C1 segment of cervical spinal cord (tissue), 14 donors: ENCODE measurements at places on chromosomes 5 and 9.

- DNase-seq = no peak
Observed at GRCh38 chr9:133821601-133822429, 83.7 kb upstream of the SARDH start.

DNA sequence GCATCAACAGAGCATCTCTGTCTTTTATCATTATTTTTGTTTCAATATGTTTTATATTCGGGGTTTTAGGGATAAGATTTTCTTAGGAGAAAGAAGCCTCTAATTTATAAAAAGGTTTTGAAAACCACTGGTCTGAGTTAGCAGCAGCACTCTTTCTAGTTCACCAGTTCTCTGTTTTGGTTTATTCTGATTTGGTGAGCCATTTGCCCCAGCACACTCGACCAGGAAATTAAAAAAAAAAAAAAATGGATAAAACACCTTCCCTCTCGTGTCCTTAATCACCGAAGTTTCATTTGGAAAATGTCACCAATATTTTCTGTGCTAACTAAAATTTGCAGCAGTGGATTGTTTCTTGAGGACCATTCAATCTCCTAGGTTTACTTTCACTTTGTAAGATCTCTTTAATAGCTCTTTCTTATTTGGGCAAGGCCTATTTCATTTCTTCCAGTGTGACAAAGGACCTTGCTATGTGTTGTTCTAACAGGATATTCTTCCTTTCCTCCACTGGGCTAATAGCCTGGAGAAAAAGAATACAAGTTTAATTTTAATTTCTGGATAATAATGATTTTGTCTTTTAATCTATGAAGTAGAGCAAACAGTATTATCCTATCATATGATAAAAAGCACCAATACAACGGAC is 57.8 kb upstream of the ANXA1 start:
- no peak for DNase-seq

GRCh38 chr5:151523335-151523734 is 67.8 kb downstream of the FAT2 start:
- DNase-seq = no peak

GRCh38 chr9:16230731-16231130 is 639.7 kb downstream of the BNC2 start:
- no peak for DNase-seq

- DNase-seq = no peak
Observed at GRCh38 chr5:91141642-91142041, 241.5 kb downstream of the ARRDC3 start.

- DNase-seq = no peak
Observed at GRCh38 chr5:112886975-112887374, 25.9 kb downstream of the SRP19 start.

DNA sequence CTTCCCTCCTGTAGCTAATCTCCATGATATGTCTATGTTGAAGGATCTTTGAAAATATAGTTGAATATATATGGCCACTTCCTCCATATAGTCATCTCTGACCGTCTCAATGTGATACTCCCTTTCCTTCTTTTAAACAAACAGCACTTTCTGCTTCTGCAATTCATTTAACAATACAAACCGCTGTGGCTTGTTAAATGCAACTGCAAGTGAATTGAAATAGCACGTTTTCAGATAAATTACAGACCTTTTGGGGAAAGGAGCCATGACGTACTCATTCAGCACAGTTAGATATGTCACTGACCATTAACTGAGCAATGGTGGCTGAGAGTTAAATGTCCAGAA is 82.5 kb downstream of the FBXO38 start:
- DNase-seq = no peak

GRCh38 chr9:137023583-137023991 is 4.5 kb downstream of the ABCA2 start:
- DNase-seq = no peak

GRCh38 chr9:135523521-135524129 is 2.4 kb downstream of the LCN1 start:
- no peak for DNase-seq

GRCh38 chr5:145948921-145949320 is 12.5 kb downstream of the SH3RF2 start:
- DNase-seq = no peak

GRCh38 chr5:59621477-59621876 is 272.0 kb downstream of the PDE4D start:
- no peak for DNase-seq

DNA sequence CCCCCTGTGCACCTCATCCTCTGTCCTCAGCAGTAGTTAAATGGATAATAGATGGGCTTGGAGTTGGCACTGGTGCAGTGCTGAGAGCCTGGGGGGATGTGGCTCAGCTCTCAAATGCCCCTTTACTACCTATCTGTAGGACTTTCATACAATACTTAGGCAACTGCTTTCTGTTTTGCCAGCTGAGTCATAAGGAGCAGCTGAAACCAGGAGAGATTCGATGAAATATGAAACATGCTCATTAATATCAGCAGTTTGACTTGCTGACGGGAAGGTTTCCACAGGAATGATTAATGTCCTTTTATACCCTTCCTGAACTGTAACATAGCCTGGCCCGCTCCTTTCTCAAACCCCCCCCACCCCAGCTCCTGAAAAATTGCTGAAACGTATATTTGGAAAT is 142.6 kb downstream of the SAXO1 start:
- no peak for DNase-seq

GRCh38 chr9:2634818-2635217 is 13.2 kb downstream of the VLDLR start:
- DNase-seq = no peak

DNA sequence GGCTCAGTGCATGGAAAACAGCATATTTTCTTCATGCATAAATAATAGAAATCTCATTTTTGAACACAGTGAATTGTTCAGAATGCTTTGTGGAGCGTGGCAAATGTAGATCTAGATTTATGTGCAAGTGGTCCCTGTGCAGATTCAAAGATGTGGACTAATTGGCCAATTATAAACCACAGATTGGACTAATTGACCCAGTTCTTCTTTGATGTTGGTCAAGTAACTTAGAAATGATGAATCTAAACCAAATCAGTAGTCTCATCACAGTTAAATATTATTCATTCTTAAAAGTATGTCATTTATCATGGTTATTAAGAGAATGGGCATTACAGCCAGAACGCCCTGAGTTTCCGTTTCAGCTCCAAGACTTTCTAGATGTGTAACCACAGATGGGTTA is 11.7 kb upstream of the PDE4D start:
- no peak for DNase-seq

- DNase-seq = no peak
Observed at GRCh38 chr5:6565492-6565891, 67.4 kb downstream of the NSUN2 start.

DNA sequence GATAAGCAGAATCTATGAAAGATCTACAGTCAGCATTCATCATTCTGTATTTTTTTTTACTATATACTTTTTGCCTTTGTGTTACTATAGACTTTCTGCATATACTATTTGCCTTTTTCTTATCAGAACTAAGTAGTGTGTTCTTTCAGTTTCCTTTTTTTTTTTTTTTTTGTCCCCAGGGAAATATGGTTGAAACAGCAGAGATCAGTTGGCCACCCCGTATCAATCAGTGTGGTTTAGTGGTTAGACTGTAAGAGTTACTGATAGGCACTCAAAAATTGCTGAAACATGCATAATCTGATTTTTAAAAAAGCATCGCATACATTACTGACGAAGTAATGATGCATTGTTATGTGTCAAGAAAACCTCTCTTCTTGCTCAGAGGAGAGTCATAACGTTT is 990.8 kb upstream of the EDIL3 start:
- no peak for DNase-seq

DNA sequence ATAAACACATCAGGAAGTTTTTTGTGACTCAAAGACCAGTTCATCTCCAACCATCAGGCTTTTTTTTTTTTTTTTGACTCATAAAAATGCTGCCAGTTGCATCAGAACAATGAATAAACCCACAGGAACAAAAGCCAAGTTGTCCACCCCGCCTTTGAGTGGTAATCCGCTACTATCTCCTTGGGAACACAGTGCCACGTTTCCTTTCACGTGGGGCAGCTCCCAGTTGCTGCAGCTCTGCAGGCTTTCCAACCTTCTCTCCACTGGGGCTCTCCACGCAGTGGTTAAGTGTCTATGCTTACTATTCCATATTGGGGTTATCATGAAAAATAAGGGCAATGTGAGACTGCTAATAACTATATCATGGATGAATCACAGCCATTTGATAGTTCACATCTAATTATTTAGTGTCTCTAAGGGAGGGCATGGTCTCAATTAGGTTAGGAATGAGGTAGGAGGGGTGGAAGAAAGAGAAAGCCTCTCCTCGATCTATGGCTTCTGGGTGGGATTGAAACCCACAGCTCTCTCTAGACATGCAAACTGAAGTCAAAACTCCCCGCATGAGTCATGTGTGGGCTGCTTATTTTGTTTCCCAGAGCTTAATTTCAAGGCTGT is 55.8 kb upstream of the ACTBL2 start:
- peak; percentile 2 for DNase-seq

DNA sequence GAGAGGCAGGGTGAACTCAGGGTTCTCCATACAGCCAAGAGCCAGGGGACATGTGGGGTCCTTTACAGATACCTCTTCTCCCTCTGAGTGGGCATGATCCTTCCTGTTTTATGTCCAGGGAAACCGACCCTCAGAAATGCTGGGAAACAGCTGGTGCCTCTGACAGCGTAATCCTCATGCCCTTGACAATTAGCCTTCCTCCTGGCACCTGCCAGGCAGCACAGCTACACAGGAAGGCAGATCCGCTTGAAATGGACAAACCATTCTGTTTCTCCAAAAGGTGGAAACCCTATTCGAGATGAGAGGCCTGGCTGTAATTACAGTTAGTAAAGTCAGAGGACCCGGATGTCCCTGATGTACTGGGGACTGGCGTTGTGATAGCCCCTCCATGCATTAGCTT is 7.2 kb downstream of the ERGIC1 start:
- DNase-seq = no peak

DNA sequence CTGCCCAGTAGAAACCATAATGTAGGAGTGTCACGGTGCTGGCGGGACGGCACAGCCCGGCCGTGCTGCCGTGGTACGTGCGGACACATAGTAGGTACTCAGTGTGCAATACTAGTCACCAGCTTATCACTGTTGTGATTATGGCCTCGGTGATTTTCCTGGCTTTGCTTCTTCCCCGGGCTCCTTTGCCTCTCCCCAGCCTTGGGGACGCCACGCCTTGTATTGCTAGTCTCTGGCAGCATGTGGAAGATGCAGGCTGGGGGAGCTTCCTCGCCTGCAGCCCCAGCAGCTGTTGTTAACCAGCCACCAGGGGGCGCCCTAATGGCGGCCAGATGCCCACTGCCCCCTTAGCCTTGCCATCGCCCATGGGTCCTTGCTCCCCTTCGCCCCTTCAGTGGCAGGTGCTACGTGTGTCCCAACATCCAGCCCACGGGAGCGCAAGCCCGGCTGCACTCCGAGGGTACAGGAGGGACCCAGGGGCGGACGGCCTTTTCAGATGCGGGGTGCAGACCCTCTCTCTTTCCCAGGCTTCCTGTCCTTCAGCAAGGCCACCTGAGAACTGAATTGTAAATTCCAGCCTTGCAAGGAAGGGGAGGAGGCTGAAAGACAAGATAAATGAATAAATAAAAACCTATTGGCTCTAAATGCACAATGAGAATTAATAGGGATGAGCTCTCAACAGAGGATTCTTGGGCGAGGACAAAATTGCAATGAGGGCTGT is 8.0 kb downstream of the NTNG2 start:
- DNase-seq = peak; percentile 30

GRCh38 chr5:12704955-12705354 is 800.7 kb upstream of the CTNND2 start:
- no peak for DNase-seq

GRCh38 chr9:9771314-9771713 is 841.5 kb downstream of the PTPRD start:
- DNase-seq = no peak

DNA sequence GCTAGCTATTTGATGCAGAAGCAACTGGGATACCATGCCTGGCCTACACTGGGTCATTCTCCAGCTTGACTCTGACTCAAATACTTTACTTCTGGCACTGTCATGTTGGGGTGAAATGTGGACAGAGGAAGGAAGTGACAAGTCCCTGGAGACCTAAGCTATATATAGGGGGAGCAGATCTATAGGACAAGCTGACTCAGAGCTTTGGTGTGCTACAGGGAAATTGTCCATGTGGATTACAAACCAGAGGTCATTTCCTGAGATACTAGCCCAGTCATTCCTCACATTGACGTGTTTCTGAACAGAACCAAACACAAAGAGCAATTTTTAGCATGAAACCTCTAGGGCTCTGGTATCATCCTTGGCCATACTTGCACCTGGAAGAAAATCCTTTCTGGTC is 531.6 kb upstream of the CLINT1 start:
- no peak for DNase-seq

DNA sequence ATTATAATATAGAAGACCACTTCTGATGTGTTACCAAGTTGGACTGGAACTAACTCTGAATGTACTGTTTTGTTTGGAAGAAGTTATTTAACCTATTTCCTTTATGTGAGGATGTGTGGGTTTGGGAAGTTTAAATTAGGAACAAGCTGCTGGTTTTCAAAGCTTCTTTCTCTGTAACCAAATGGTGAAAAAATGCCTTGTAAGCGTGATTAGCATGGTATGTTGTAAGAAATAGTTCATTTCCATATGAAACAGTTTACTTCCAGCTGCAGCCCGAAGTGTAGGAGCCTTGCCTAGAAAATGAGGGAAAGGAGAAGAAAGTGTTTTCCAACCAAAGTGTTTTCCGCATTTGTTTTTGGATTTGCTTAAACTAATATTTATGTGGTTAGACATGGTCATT is 36.0 kb downstream of the TTC1 start:
- no peak for DNase-seq

DNA sequence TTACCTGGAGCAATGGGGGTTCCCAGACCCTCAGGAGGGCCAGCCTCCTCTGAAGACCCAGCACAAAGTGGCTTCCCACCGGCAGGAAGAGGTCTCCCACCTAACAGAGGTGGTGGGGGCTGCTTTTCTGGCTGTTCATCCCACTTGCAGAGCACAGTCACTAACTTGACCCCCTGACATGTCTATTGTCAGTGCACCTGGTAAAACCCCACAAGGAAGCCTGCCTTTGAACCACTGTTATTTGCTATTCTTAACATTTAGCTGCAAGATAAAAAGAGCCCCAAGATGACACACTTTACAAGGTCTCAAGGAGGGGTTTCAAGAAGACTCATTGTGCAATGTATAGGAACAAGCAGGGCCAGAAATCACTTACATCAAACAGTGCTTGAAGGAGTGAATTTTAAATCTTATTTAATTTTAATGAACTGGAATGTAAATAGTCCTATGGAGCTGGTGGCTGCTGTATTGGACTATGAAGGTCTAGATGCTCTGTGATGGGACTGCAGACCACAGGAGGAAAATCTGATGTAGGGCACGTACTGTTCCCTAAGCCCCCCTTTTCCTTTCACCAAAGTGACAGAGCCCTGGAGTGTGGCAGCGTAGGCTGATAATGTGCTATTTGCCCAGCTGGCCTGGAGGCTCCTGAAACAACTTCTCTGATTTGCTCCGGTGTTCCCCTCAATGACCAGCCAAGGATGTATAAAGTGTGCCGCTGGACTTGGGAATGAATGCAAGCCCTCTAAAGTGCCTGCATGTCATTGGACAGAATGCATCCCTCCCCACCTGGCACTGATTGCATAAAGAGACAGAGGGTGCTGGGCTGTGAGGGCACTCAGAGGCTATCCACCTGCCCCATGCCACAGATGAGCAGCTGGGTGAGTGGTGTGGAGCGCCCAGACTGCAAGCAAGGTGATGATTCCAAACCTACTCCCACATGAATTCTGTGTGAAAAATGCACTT is 80.2 kb downstream of the PTPN3 start:
- no peak for DNase-seq

- DNase-seq = no peak
Observed at GRCh38 chr5:130992095-130992494, 173.0 kb downstream of the HINT1 start.
